ENCODE measurements at places on chromosomes 7 and 10. TPM values are rescaled to one million over a fixed set of nuclear protein-coding genes. Genes with fewer than 3 reads are reported as not detected.
A peak's percentile ranks its signal among the peaks of the same experiment; 100 is the strongest.

SYT15 gene
- total RNA-seq, result not detected

OR6B1 gene
- not detected for total RNA-seq

C7orf57 gene
- total RNA-seq, result 0.47 TPM

ACHE gene
- 3.6 TPM for total RNA-seq

FOXI2 gene
- not detected for total RNA-seq

BET1 gene
- total RNA-seq, result 30.8 TPM

MYO3A gene
- total RNA-seq, result not detected

TFEC gene
- total RNA-seq, result not detected

CNPY1 gene
- total RNA-seq, result not detected

ADRA2A gene
- not detected for total RNA-seq

DNA sequence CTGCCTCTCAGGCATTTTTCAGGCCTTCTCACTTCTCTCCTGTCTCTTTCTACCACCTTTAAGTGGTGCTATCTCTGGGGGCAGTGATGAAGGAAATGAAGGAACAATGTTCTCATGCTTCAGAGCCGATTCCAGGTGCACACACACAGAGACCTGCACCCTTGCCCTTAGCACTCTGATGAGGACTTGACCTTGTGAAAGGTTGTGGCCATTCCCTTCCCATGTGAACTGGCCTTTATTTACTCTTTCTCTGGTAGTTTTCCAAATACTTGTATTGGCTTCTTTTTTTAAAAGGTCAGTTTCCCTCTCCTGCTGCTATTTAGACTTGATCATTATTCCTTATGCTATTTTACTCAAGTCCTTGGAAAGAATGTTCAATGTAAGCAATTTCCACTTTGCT is 188.6 kb downstream of the MDFIC start:
- no peak for DNase-seq

DNA sequence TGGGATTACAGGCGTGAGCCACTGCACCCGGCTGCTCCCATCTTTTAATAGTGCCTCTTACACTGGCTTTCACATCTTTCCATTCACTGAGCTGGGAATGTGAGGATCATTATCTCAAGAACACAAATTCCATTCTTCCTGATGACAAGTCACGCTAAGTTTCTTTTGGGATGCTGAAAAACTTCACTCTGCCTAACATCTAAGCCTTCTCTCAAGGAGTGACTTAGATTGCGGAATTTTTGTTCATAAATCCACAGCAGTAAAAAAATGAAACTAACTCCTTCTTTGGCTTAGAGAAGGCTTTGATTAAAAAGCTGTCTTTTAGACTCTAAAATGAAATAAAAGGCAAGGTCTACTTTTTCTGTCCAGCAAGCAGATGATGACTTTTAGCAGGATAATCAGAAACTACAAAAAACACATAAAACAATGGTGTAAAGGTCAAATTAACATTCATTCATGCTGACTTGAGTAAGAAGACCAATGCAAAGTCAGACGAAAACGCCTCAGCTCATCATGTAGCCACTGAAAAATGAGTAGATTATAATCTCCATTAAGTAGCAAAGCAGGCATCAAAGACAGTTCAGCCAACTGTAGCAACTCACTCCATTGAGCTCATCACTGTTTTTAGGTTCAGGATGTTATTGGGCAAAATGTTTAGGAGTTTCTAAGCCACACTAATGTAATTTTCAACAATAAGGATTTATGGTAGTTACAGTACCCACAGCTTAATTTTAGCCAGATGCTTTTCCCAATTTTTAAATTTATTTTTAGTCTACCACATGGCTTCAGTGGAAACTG is 178.8 kb downstream of the ELMO1 start:
- DNase-seq, result no peak

- DNase-seq, result no peak
These were observed 210.4 kb upstream of the IMMP2L start for GRCh38 chr7:111772716-111773115.

DNA sequence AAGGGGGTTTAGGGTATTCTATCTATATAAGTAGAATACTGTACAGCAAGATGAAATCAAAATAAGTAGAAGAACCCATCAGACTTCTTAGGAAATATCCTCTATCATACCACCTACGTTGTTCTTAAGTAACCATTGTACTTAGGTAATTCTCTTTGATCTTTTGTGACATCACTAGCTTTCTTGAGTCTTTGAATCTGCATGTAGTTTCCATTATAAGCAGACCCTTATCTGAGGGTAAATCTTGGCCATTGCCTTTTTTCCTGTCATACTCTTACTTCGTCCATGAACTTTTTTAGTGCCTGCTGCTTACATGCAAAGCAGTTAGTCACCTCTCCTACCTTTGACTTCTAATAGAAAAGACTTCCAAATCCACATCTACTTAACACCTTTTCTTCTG is 49.0 kb downstream of the WAC start:
- no peak for DNase-seq

GRCh38 chr10:14184841-14185315 is 145.8 kb downstream of the FRMD4A start:
- DNase-seq, result peak; percentile 33

DNA sequence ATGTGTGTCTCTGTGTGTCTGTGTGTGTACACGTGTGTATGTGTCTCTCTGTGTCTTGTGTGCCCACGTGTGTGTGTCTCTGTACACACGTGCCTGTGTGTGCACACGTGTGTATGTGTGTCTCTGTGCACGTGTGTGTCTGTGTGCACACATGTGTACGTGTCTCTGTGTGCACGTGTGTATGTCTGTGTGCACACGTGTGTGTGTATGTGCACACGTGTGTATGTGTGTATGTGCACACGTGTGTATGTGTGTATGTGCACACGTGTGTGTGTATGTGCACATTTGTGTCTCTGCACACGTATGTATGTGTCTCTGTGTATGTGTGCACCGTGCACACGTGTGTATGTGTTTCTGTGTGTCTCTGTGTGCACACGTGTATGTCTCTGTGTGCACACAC is 248.7 kb upstream of the SHH start:
- DNase-seq, result no peak

DNA sequence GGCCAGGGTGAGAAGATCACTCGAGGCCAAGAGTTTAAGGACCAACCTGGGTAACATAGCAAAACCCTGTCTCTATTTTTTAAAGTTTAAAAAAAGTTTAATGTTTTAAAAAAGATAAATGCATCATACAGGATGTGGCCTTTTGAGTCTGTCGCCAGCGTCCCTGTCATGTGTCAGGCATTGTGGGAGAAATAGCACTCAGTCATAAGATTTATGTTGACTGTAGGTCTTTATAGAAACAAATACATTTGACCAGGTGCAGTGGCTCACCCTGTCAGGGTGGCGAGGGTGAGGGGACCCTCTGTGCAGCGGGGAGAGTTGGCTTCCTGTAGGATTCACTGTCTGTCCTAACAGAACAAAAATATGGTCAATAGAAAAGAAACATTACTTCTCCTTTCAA is 63.5 kb upstream of the SH2B2 start:
- no peak for DNase-seq

- no peak for DNase-seq
These were observed 174.5 kb downstream of the DOCK4 start for GRCh38 chr7:112031689-112032088.

DNA sequence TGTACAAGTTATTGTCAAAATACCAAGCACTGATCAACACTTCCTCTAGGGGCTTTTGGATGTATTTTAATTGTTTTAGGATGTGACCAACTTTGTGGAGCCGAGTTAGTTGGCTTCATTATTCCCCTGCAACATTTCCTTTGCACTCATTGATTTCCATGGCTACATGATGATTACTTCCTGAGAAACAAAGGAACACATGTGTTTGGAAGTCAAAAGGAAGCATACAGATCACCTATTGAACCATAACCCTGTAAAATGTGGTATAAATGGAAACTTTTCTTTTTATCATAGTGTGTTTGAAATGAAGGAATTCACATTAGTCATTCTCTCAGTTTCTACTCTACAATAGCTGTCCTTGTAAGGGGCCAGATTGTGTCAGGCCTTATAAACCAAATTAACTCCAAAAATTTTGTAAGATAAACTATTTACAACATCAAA is 32.2 kb upstream of the EXOC6 start:
- DNase-seq, result no peak

GRCh38 chr7:39693812-39694211 is 70.4 kb downstream of the RALA start:
- no peak for DNase-seq

GRCh38 chr7:35676211-35676610 is 18.7 kb downstream of the HERPUD2 start:
- DNase-seq, result no peak

- no peak for DNase-seq
These were observed 672.3 kb downstream of the TNS3 start for GRCh38 chr7:46909601-46910051.

GRCh38 chr10:132471125-132471451 is 66.5 kb upstream of the INPP5A start:
- DNase-seq, result no peak

DNA sequence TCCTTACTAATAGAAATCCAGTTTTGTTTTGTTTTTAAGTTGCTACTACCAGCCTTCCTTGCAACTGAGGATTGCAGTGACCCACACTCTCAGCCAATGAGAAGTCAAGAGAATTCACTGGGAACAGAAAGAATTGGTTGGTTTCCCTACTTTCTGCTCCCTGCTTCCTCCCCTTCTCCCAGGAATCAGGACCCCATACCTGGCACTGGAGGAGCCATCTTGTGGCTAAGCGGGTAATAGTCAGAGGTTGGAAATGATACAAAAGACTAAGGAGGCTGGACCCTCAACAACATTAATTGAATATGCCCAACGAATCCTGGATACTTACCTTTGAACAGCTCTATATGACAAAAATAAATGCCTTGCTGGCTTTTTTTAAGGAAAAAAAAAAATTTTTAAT is 6.3 kb downstream of the TMEM176A start:
- no peak for DNase-seq

DNA sequence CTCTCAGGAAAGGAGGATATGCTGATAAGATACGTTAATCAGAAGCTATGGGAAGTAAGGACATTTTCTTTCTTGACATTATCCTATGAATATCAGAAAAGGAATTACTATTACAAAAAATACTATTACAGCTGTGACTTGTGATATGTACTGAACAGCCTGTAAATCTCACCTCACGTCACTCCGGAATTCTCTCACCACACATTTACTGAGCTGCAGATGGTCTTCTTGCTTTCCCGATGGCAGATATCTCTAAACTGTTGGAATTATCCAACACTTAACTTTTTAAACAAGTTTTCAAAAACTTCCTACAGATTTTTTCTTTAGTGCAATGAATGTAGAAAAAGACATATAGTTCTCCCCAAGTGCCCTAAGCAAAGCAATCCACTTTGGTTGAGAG is 313.4 kb downstream of the GPR37 start:
- no peak for DNase-seq

DNA sequence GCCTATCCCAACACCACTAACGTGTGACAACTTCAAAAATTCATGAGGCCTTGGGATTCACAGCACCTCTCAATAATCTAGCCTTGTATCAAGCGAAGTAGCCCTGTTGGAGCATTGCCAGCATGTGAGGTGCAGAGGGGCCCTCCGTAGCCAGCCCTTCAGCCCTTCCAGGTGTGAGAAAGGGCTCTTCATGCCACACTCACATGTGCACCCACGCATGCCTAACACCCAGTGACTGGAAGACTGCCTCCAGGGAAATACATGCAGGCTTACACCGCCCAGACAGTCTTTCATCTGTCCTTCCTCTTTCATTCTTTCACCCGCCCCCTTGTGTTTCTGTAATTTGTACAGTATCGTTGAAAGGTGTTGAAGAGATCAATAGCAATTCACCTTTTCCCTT is 26.1 kb downstream of the LRRC4 start:
- no peak for DNase-seq

GRCh38 chr7:136640977-136641376 is 227.5 kb upstream of the CHRM2 start:
- no peak for DNase-seq
